ENCODE measurements at places on chromosomes 1 and 21.

- DNase-seq, result no peak
Measured at GRCh38 chr1:53697721-53698383, 41.1 kb downstream of the GLIS1 start.

- no peak for DNase-seq
Measured at GRCh38 chr1:171623651-171624331, 1.7 kb downstream of the MYOCOS start.

GRCh38 chr21:37071561-37072273 is 1.2 kb downstream of the PIGP start:
- peak; percentile 78 for DNase-seq

DNA sequence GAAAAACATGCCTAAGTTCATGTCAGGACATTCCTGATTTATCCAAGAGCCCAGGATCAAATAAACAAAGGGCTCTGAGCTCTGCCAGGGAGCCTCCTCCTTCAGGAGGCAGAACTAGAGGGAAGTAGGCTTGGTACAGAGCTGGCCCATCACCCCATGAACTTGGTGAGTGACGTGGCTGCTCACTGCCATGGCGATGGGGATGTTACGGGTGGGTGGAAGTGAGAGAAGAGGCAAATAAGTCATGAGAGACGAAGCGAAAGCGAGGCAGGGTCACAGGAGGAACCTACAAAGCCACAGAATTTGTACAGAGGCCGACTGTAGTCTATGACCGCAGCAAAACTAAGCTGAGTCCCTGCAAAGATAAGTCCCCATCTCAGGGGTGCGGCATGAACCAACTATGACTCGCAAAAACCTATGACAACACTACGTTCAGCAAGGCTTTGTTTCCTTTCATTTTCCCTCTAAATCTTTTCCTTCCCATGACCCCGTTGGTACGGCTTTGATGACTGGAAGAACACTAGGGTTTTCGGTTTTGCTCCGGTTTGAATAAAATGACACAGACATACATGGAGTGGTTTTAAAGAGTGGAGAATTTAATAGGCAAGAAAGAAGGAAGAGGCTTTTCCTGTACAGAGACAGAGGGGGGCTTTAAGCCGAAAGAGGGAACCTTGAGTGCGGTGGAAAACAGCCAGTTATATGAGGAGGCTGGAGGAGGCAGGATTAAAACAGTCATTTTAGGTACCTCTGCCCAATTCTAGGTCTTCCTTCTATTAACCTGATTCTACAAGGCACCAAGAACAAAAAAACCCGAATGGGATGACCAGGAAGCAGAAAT is 74.1 kb downstream of the CD46 start:
- peak; percentile 81 for DNase-seq

DNA sequence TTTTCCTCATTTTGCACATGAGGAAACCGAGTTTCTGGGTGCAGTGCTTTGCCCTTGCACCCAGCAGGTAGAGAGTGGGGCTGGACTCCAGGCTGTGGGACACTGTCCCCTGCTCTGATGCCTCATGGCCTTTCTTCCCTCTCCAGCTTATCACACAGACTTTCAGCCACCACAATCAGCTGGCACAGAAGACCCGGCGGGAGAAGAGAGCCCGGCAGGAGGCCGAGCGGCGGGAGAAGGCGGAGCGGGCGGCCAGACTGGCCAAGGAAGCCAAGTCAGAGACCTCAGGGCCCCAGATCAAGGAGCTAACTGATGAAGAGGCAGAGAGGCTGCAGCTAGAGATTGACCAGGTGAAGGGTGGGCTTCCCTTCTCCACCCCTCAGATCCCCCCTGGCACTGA is 19.0 kb downstream of the KDF1 start:
- DNase-seq, result no peak

GRCh38 chr1:220879509-220880361 is 492 bp downstream of the HLX start:
- peak; percentile 79 for DNase-seq

- no peak for DNase-seq
Measured at GRCh38 chr1:236581528-236581927, 22.8 kb downstream of the HEATR1 start.

- DNase-seq, result no peak
Measured at GRCh38 chr1:168772428-168773060, 43.5 kb upstream of the DPT start.

- DNase-seq, result no peak
Measured at GRCh38 chr21:42451941-42452340, 44.1 kb downstream of the RSPH1 start.

DNA sequence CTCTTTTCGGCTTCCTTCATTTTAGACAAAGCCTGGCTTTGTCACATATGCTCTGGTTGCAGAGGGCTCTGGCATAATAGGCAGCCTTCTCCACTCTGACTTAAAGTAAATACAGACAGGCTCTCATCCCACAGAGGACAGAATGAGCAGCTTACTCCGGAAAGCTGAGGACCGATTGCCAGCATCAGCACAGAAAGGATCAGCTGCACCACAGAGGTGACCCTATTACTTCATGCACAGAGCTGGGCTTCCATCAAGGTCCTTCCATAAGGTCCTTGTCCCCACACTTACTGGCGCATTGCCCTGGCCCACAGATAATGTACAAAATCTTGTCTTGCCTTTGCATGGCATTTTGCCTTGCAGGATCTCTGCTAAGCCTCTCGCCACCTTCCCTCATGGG is 67.6 kb downstream of the SEC16B start:
- no peak for DNase-seq

GRCh38 chr1:169161496-169162194 is 55.2 kb downstream of the ATP1B1 start:
- no peak for DNase-seq

- no peak for DNase-seq
Measured at GRCh38 chr1:74343216-74343615, 108.0 kb downstream of the TNNI3K start.

DNA sequence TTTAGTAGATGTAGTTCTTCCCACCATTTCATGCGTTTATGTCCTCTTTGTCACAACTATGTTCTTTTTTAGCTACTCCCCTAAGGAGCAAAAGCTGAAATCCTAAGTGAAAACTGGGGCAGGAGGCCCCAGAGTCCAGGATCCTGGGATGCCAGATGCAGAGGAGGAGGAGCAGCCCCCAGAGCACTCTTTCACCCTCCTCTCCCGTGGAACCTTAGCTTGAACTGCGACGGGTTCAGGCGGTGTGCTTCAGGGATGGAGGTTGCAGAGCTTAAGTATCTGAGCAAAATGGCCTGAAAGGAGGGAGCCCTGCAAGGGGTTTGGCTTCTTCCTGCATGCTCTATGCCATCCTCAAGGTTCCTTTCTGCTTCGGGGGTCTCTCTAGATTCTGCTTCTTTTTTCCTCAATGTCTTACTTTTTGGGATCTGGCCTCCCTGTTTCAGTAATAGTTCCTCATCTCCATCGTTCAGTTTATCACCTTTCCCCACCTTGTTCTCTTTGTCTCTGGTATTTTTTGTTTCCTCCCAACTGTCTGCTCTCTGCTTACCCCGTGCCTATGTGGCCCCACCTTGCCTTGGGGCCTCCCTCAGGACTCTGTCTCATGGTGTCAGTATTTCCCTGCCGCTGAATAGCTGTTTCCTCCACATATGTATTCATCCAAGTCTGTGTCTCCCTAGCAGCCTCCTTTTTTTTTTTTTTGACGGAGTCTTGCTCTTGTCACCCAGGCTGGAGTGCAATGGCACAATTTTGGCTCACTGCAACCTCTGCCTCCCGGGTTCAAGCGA is 2.7 kb upstream of the NHLH1 start:
- DNase-seq, result no peak

- peak; percentile 26 for DNase-seq
Measured at GRCh38 chr1:40944326-40944725, 35.2 kb upstream of the CTPS1 start.

- DNase-seq, result no peak
Measured at GRCh38 chr1:201593200-201593921, 54.4 kb downstream of the NAV1 start.

DNA sequence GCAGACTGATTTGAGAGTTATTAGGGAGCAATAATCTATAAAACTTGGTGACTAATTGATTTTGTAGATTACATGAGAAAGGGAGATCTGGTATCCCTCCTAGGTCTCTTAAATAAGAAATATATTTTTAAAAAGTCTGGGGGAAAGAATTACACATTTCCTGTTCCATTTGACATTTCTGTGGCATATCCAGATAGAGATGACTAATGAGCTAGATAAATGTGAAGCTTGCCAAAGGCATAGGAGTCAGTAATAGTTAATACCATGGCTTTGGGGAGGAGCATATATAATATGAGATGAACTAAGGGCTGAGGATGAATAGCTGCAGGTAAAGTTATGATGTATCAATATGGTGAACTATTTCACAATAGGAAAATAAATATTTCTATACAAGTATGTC is 663.7 kb downstream of the PTPRC start:
- no peak for DNase-seq

- DNase-seq, result no peak
Measured at GRCh38 chr1:84152649-84153056, 8.6 kb downstream of the PRKACB start.

- no peak for DNase-seq
Measured at GRCh38 chr1:16168622-16169360, 12.9 kb upstream of the EPHA2 start.

DNA sequence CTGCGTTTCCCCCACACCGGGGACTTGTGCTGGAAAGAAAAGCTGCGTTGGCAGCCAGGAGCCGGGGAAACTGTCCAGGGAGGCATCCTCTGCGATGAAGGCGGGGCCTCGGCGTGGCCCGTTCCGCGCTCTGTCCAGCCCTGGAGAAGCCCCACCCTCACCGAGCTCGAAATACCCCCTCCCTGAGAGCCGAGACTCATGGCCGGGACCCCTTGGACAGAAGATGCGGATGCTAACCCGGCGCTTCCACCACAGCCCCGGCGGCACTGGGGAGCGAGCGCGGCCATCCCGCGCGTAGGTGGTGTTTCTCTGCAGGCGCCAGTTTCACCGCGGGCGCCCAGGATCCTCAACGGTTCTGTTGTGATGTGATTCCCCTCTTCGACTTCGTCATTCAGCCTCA is 31.6 kb downstream of the PDE9A start:
- no peak for DNase-seq

DNA sequence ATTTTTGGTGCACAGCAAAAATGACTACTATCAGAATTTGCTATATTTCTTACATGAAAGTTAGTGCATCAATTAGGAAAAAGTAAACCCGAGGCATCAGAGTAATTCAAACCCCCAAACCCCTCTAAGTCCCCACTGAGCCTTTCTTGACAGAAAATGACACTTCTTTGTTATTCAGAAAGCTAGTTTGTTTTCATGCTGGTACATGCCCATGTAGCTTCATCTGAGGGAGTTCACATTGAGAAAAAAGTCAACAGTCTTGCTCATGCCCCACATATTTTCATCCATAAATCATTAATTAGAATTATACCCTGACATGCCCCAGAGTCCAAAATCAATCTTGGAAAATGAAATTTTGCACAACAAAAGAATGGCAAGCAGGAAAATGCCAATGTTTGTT is 39.9 kb upstream of the PDC start:
- no peak for DNase-seq

- DNase-seq, result no peak
Measured at GRCh38 chr1:232798920-232799319, 6.3 kb upstream of the MAP10 start.

DNA sequence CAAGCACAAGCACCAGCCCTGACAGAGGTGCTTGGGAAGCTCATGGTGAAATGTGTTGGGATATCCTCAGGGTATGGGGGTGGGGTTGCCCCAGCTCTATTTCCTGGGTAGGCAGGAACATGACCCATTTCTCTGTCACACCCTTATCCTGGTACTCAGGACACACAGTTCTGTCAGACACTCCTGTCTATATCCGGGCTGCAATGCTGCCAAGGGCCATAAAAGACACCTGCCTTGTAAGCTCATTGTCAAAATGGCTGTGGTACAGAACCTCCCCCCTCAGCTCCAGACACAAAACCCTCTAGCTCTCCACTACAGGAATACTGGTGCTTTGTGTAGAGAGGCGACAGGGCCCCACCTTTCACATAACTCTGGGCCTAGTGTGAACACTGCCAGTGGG is 636.7 kb downstream of the PLA2G4A start:
- no peak for DNase-seq

GRCh38 chr1:171743081-171743870 is 1.4 kb upstream of the VAMP4 start:
- no peak for DNase-seq

DNA sequence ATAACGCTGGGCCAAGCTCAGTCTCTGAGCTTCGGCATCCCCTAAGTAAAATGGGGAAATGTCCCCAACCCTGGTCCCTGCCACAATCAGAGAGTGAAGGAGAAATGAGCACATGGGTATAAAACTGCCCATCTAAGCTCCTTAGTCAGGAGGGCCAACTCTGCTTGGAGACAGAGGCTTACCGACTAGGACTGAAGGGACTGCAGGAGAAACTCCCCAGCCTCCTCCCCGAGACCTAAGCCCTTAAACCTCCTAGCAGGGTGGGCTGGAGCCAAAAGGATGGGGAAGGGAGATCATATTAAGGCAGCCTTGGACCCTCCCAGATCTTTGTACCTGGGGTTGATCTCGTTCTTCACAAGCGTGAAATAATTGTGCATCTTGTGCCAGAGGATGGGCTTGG is 5.5 kb downstream of the ETNK2 start:
- DNase-seq, result no peak

DNA sequence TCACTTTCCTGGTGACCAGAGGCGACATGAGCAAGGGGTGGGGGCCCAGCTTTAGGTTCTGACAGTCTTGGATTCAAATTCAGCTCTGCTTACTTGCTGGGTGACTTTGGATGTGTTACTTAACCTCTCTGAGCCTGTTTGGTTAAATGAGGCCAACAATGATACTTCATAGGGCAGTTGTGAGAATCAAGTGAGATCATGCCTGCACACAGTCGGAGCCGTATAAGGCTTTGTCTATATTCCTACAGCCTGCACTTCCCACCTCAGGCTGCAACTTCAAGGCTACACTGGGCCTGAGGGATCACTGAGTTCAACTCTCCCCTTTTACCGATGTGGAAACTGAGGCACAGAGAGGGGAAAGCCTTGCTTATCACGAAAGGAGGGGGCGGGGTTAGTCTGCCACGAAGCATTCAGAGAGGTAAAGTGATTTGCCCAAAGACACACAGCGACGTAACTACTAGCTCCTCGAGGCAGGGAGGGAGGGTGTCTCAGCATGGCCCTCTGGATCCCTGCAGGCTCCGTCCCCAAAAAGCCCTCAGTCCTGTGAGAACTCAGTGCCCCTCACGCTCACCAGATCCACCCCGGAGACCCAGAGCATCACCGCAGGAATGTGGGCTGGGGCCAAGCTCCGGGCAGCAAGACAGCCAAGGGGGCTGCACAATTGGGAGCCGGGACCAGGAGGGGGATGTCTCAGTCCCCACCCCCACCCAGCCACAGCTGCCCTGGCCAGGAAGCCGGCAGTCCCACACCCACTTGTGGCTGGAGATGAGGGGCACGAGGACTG is 25.0 kb downstream of the SDC3 start:
- DNase-seq, result no peak

- DNase-seq, result no peak
Measured at GRCh38 chr1:49026230-49026811, 249.6 kb upstream of the BEND5 start.

All from sciatic nerve (tissue), 2 donors.